ENCODE measurements at places on chromosomes 1 and 21.

- DNase-seq, result peak; percentile 52
These were observed at the start of gene TLCD4 for GRCh38 chr1:95117207-95118066. TLCD4 (plus strand) TSS chr1:95117355; CDS start chr1:95143902, 26,547 bp downstream.

- no peak for DNase-seq
These were observed 200.9 kb downstream of the PLPP3 start for GRCh38 chr1:56378341-56379070.

DNA sequence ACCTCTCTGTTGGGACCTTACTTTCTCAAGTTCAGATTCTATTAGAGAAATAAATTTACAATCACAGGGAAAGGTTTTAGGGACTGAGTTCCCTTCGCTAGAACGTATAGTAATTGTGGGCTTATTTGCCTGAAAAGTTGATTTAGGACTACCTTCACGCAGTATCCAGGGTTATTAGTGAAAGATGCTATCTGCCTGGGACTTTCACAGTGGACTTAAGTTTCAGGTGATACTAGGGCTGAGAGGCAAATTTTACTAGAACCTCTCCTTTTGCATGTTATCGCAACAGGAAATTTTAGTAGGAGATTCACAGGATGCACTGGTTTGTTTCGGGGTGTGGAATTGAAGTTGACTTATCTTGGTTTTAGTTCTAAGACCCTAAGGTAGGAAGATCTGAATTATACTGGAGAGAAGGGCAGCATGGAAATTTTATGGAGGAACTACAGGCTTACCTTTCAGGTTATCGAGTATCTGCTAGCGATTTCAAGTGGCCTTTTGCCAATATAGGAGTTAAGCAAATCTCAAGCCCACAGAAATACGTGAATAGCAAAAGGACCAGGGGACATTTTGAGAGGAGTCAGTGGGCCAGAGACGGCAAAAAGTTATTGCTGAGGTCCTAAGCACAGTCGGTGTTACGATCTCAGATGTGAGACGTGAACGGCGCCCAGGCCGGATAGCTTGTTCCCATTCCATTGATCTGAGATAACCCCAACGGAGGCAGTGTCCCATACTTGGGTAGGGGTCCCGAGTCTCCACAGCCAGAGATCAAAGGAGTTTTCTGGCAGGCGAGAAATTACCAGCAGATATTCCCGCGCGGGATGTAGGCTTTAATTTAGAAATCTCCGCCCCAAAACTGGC lies 723 bp upstream of the GNAI3 start:
- no peak for DNase-seq

- no peak for DNase-seq
These were observed 53.4 kb upstream of the CITED4 start for GRCh38 chr1:40915581-40915980.

DNA sequence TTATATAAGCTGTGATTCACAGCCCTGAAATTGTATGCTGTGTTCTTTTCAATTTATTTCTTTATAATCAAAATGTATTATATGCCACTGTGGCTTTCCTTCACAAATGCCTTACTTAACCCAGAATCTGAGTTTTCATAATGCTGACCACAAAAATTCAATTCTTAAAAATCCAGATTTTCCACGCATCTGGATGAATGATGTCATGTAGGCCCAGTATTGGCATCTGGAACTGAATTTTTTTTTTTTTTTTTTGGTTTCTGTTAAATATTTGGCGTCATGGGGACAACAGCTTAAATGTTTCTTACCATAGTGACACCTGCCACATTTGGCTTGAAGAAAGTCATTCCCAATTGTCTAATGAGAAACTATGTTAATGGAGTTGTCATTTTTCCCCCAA lies 296.8 kb downstream of the TM2D1 start:
- DNase-seq, result no peak
